ENCODE measurements at places on chromosomes 6 and 20. TPM values are rescaled to one million over a fixed set of nuclear protein-coding genes. Genes with fewer than 3 reads are reported as not detected.

DNA sequence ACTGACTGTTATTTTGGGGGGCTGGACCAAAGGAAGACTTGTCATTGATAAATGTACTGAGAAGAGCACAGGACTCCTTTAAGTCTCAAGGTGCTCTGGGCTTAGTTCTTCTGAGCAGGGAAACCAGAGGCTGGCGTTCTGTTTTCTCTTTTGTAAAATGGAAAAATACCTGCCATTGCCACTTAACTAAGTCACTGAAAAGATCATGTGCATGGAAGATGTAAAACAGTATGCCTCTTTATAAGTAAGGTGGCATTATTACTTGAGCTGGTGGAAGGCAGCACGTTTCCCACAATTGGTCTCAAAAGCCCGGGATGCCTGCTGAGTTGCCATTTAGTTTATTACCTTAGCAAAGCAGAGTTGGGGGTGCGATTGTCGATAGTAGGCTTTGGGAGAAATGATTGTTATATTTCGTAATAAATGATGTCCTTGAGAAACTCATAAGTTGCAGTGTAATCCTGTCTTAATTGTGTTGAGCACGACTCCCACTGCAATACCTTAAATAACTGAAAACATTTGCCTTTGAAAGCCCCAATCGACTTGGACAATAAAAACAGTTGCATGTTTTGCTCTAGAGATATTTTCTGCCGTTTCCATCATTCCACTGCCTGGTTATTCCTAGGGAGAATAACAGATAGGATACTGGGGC lies 3.6 kb downstream of the JARID2 start:
- no peak for DNase-seq

DNA sequence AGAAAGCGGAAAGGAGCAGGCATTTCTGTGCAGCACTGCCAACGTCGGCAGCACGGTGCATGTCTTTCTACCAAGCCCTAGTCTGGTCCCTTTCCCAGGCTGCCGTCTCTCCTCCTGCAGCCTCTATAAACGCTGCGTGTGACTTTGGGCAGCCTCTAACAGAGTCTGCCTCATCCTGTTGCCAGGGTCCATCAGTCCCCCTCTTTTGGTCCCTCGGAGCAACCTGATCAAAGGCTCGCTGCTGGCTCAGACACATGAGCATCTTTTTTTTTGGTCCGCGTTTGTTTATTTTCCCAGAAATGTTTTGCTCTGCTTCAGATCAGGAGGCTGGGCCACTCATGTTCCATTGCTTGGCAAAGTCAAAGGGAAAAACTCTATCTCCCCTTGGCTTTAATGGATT lies 166.8 kb upstream of the CST7 start:
- no peak for DNase-seq

- peak; percentile 34 for DNase-seq
These were observed at the start of gene ASIP for GRCh38 chr20:34240693-34241615. Gene ASIP (plus strand): TSS chr20:34241423. CDS start chr20:34260375, 18,952 bp downstream.

DNA sequence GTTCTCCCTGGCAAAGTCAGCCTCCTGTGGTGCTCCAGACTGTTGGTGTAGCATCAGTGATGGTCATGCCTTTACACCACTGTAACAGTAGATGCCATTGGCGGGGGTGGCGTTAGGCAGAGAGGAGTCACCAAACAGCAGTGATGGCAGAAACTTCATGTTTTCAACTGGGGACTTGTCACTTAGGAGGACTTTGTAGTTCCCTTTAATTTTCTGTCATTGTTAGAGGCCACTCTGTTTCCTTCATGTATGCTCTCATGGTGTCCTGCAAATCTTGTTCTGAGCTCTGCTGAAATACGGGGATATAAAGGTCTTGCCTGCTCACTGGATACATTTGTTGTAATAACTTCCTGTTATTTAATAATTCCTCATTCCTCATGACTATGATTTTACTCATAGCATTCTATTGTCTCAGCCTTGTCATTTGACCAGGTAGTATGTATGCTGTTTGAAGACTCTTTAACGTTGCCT lies 4.6 kb downstream of the MAP3K4 start:
- peak; percentile 27 for DNase-seq

GRCh38 chr6:88556663-88557062 lies 390.5 kb upstream of the CNR1 start:
- no peak for DNase-seq

GRCh38 chr6:144477856-144478255 lies 192.7 kb downstream of the UTRN start:
- no peak for DNase-seq

GRCh38 chr6:87908978-87909811 lies 138.4 kb upstream of the SPACA1 start:
- peak; percentile 74 for DNase-seq

DNA sequence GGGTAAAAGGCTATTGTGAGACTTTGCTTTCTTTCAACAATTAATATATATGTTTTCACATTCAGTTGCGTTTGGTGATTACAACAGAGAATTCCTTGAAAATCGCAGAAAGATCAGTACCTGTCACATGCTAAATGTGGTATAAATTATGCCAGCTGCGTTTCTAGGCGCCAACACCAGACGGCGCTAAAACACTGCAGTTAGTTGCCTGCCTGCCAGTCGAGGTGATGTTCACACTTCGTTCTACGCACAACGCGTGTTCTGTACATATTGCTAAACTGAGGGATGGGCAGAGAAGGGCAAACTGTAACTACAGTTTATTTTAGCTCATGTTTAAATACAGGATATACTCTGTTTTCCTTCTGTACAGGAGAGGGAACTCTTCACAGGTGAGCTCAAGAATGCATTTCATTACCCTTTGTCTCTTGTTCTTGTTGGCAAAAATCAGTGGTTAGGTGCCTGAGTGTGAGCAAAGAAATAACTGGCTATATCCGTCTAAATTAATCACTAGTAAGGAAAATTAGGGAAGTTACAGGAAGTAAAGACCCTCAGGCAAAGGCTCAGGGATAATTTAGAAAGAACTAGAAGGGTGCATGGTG lies 100.1 kb upstream of the RGS17 start:
- peak; percentile 6 for DNase-seq

SLC22A16 gene
- total RNA-seq: not detected

STX11 gene
- 1.9 TPM for total RNA-seq

PROKR2 gene
- total RNA-seq: not detected

BAG2 gene
- 8.9 TPM for total RNA-seq

All from astrocyte (in vitro differentiated cells and primary cell).